Glutamatergic neuron (in vitro differentiated cells): ENCODE measurements at places on chromosomes 7 and 10. TPM values are rescaled to one million over a fixed set of nuclear protein-coding genes. Genes with fewer than 3 reads are reported as not detected.

ALKBH4 gene
- 9.8 TPM for total RNA-seq

SLC29A3 gene
- total RNA-seq, result 7.8 TPM

PCDH15 gene
- 0.64 TPM for total RNA-seq

PLEKHS1 gene
- not detected for total RNA-seq

ITPRID1 gene
- not detected for total RNA-seq

SNX8 gene
- 22.2 TPM for total RNA-seq

AKR1C2 gene
- total RNA-seq, result 3.8 TPM

CPN1 gene
- total RNA-seq, result not detected

DGKB gene
- total RNA-seq, result 57.8 TPM

IDI2 gene
- total RNA-seq, result not detected

CLCN1 gene
- total RNA-seq, result 0.56 TPM
